Karpas-422 (cell line): ENCODE measurements at places on chromosomes 16 and 17. TPM values are rescaled to one million over a fixed set of nuclear protein-coding genes. Genes with fewer than 3 reads are reported as not detected.

Gene ASGR1
- total RNA-seq: 1.2 TPM in 1 of 2 replicates, not detected in the other

Gene CX3CL1
- total RNA-seq: not detected in 2 replicates

Gene CSNK2A2
- 45.2 and 56.4 TPM in 2 replicates for total RNA-seq

DNA sequence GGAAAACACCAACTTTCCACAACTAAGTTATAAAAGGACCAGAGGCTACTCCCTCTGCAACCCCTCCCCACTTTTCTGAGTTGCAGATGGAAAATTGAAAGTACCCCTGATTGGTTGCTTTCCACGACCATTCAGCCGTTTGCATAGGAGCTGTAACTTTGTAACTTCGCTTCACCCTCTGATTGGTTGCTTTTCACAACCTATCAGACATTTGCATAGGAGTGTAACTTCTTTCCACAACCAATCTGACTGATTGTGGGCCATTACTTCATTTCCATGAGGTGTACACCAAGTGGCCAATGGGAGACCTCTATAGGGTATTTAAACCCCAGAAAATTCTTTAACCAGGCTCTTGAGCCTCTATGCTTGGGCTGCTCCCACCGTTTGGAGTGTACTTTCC is 644.1 kb downstream of the WWOX start:
- H3K4me1 ChIP-seq: no peaks in the 10 kb centered on the region
- H3K4me3 ChIP-seq: no peak overlapping the region
- DNase-seq: no peak
- no peaks in the 10 kb centered on the region for H3K27me3 ChIP-seq

- no peak overlapping the region for H3K27ac ChIP-seq
- no peaks in the 10 kb centered on the region for H3K36me3 ChIP-seq
- H3K27me3 ChIP-seq: no peaks in the 10 kb centered on the region
- no peak for DNase-seq
- no peak overlapping the region for H3K4me3 ChIP-seq
Observed at GRCh38 chr17:49866019-49866380, 18.1 kb upstream of the TAC4 start.

GRCh38 chr16:1932050-1933028 is 10.7 kb downstream of the MSRB1 start:
- no peak overlapping the region for H3K4me3 ChIP-seq
- no peak overlapping the region for H3K27ac ChIP-seq
- no peak for DNase-seq
- peaks cover 7% of the 10 kb centered on the region for H3K4me1 ChIP-seq

DNA sequence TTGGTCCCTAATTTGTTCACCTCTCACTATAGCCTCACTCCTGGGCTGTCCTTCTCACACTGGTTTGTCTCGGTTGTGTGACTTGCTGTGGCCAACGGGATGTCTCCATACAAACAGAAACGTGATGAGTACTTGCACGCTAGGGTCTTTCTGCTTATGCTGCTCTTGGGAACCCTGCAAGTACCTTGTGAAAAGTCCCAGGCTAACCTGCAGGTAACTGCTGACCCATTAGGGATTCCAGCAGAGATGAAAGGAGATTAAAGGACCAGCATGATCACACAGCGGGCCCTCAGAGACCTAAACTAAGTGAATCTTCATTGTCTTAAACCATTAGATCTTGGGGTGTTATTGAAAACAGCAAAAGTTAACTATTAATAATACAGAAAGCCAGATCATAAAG is 562.8 kb upstream of the GOT2 start:
- H3K27me3 ChIP-seq: no peaks in the 10 kb centered on the region
- no peak overlapping the region for H3K27ac ChIP-seq
- H3K36me3 ChIP-seq: no peaks in the 10 kb centered on the region
